ENCODE measurements at places on chromosomes 5 and 9. TPM values are rescaled to one million over a fixed set of nuclear protein-coding genes. Genes with fewer than 3 reads are reported as not detected.

DNA sequence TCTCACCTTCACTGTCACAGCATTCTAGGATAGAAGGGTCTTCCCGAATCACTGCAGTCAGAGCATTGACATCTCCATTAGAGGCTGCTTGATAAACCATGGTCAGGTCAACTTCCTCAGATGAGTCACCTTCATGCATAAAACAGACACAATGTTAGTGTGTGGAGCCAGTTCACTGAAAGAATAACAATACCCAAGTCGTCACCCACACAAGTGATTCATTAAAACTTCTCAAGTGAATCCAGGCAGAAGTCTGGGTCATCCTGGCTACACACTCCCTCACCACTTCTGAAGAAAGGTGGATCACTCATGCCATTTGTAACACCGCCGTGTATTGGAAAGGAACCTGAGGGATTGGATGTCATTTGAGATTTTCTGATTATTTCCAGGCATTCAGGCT is 49.6 kb downstream of the ANKRD55 start:
- no peak for DNase-seq

DNA sequence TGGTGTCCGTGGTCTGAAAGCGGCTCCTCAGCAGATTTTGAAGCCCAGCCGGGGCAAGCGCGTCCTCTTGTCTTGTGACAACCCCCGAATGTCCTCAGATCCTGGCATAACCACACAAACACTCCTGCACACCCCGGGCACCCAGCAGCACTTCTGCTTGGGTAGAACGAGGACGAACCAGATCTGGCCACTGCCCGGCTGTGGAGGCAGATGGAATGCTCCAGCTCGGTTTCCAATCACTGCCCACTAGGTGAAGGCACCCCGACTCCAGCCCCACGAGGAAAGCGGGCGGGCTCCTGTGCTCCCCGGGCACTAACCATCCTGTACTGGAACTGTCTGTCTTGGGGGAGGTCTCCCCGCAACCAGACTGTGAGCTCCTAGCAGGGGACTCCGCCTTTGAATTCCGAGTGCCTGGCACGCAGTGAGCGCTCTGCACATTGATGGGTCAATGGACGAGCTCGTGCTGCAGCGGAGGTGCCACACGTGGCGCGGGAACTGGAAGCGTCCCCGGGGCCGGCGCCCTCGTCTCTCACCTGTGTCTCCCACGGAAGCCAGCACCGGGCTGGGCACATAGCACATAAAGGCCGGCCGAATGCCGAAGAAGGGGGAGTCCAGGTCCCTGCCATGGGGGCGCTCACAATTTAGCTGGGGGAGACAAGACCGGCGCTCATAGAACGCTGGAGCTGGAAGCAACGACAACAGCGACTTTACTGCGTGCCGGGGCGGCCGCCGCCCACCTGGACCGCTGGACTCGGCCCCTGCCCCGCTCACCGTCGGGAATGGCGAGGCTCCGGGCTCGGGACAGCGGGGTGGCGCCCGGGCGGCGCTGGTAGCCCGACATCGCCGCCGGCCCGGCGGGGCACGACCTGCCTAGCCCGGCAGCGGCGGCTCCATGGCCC is 608 bp downstream of the ENTR1 start:
- DNase-seq, result peak; percentile 44

DNA sequence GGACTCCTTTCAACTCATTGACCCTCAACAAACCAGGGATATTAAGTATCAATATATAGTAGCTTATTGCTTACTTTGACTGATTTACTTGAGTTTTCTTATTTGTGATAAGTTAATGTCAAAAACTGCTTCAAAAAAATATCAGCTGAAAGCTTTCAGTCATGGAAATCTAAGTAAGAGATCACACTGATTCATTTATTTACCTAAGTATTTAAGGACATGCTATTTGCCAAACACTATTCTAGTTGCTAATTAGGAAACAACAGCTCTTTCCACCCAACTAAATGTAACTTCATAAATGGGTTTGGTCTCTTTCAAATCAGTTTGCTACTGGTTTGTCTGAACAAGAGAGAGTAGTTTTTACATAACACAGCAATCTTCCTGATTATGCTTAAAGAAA is 48.2 kb downstream of the CHD1 start:
- no peak for DNase-seq

DNA sequence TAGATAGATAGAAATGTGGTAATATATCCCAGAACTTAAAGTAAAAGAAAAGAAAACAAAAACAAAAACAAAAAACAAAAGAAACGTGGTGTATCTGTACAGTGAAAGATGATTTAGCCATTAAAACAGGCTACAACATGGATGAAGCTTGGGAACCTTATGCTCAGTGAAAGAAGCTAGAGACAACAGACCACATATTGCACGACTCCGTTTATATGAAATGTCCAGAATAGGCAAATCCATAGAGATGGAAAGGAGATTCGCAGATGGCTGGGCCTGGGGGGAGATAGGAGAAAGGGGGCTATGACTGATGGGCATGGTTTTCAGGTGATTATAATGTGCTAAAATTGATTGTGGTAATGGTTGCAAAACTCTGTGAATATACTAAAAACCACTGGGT is 86.6 kb downstream of the ROR2 start:
- DNase-seq, result no peak

- peak; percentile 44 for DNase-seq
Measured at GRCh38 chr9:134066526-134066912, 1.3 kb downstream of the BRD3 start.

DNA sequence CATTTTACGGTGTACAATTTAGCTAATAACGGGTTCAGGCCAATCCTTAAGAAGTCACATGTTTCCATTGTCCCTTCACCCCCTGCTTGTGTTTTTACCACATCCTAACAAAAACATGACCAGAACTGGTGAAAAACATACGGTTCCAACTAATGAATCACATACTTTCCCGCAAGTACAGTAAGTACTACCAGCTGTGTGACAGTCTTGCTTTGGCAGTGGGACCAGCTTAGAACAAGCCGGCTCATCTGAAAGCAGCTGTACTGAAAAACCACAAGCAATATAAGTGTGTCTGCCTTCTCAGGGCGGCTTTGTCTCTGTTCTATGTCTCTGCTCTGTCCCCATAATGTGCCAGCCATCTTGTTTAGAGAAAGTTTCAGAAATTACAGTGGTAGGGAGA is 242.5 kb downstream of the BNC2 start:
- DNase-seq, result no peak

GRCh38 chr9:72394066-72394465 is 29.1 kb upstream of the ZFAND5 start:
- no peak for DNase-seq

DNA sequence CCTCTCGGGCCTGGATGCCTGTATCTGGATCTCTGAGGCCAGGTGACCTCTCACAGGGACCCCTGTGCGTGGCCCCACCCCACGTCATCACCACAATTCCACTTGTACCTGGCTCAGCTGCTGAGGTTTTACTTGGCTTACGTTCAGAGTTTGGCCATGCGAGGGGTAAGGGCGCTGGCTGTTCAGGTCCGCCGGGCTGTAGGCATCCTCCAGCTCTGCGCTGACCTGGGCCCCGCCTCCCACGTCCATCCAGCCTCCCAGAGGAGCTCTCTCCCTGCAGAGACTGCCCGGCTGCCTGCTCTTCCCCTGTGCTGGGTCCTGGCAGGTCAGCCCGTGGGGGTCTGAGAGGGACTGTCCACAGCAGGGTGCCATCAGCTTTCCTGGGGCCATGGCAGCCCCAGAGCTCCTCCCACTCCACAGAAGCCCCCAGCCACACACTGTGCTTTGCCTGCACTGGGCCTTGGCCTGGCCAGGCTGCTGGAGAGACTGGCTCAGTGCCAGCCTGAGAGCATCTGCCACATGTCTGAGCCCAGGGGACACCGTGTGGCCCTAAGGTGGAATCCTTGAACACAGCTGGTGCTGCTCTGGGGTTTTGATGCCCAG is 43.6 kb downstream of the SLC6A3 start:
- no peak for DNase-seq

GRCh38 chr5:151023651-151024050 is 3.3 kb downstream of the GPX3 start:
- peak; percentile 60 for DNase-seq

- DNase-seq, result no peak
Measured at GRCh38 chr9:68545033-68545705, 4.5 kb upstream of the TMEM252 start.

The TTLL11 gene
- 5.9 TPM for total RNA-seq

The CD14 gene
- 65.7 TPM for total RNA-seq

The VDAC1 gene
- 263 TPM for total RNA-seq
